HTR-8/SVneo (cell line): ENCODE measurements at places on chromosomes 5 and 9.

- no peak for DNase-seq
These were observed 34.2 kb downstream of the PAX5 start for GRCh38 chr9:36999728-37000333.

DNA sequence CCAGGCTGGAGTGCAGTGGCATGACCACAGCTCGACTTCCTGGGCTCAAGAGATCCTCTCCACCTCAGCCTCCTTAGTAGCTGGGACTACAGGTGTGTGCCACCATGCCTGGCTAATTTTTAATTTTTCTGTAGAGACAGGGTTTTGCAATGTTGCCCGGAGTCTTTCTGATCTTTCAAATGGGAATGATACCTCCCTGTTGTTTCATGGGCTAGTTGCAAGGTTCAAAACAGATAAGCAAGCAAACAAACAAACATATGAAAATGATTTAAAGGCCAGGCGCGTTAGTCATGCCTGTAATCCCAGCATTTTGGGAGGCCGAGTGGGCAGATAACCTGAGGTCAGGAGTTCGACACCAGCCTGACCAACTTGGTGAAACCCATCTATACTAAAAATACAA, 45.3 kb upstream of the PLPP1 start:
- no peak for DNase-seq

GRCh38 chr9:130027533-130028365, 15.2 kb downstream of the FNBP1 start:
- no peak for DNase-seq

GRCh38 chr9:124356745-124357390, 58.4 kb downstream of the PSMB7 start:
- no peak for DNase-seq

DNA sequence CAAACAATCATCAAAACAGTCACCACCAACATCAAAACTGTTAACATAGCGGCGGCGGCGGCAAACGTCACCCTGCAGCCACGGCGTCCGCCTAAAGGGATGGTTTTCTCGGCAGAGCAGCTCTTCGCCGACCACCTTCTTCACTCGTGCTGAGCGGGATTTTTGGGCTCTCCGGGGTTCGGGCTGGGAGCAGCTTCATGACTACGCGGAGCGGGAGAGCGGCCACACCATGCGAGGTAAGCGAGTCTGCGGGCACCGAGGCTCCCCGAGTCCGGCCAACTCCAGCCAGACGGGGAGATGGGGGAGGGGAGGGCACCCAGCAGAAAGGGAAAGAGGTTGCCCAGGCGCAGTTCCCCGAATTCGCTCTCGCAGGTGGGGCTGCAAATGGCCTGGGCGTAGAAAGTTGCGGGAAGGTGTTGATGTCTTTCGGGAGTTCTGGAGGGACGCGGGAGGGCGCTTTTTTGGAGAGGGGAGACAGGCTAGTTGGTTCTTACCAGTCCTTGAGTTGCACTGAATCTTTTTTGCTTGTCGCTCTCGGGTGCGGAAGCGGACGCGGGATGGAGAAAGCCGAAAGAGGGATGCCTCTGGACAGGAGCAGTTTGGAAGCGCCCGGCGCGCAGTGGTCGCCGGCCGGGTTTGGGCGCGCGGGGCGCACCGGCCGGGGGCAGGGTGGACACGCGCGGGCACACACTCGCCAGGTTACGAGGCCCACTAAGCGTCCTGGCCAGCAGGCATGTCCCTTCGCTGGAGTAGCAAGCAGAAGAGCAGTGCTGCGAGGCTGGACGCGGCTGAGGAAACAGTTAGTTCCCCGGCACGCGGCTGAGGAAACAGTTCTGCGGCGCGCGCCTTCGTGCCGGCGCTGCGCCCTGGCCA, 849 bp downstream of the RORB start:
- no peak for DNase-seq
